ENCODE measurements at places on chromosomes 12 and 14. TPM values are rescaled to one million over a fixed set of nuclear protein-coding genes. Genes with fewer than 3 reads are reported as not detected.

ANKRD9 gene
- total RNA-seq: 15.0 TPM

ESRRB gene
- 0.18 TPM for total RNA-seq

KCNA5 gene
- not detected for total RNA-seq

SLCO1B1 gene
- total RNA-seq: not detected

KANSL2 gene
- 47.3 TPM for total RNA-seq

TEX22 gene
- 2.2 TPM for total RNA-seq

GALNT8 gene
- total RNA-seq: 0.60 TPM

TAS2R46 gene
- total RNA-seq: 0.45 TPM

POTEM gene
- total RNA-seq: not detected

CRIP2 gene
- 0.45 TPM for total RNA-seq
